ENCODE measurements at places on chromosomes 5 and 9.

GRCh38 chr9:35702696-35703095 is 13.0 kb upstream of the TPM2 start:
- no peak for DNase-seq

- no peak for DNase-seq
Measured at GRCh38 chr9:8850914-8851313, 1051.3 kb upstream of the DMAC1 start.

DNA sequence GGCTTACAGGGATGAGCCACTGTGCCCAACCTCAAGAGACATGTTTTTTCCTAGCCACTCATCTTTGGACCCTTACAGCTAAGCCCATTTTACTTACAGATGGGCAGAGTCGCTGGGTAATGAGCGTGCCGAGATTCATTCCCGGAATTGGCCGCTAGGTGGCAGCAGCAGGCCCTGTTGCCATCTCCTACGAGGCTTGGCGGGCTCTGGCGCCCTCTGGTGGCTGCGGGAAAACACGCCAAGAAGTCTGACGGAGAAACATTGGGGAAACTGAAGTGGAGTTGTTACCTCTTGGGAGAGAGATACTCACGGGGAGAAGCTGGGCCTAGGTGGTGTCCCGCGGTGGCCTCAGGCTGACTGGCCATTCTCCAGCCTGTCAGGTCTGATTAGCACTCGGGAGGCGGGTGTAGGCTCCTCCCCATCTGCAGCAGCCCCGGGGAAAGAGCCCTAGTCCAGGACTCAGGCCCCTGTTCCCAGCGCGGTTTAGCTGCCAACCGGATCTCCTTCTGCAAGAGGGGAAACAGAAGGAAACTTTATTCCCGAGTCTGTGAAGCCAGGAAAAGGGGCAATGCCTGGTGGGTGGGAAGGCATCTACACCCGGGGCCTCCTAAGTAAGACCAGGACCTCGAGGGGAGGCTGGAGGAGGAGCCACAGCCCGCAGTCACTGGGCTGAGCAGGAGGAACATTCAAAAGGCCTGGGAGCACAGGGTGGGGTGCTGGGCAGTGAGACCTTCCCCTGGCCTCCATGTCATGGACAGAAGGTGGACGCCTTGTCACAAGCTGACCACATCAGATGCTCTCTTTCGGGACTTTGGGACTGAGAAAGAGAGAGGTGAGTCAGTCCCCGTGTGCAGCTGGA is 9.7 kb downstream of the PTGES2 start:
- peak; percentile 100 for DNase-seq

GRCh38 chr9:132197856-132198550 is 36.1 kb downstream of the NTNG2 start:
- DNase-seq = no peak

GRCh38 chr5:64301566-64301965 is 135.9 kb downstream of the RNF180 start:
- no peak for DNase-seq

DNA sequence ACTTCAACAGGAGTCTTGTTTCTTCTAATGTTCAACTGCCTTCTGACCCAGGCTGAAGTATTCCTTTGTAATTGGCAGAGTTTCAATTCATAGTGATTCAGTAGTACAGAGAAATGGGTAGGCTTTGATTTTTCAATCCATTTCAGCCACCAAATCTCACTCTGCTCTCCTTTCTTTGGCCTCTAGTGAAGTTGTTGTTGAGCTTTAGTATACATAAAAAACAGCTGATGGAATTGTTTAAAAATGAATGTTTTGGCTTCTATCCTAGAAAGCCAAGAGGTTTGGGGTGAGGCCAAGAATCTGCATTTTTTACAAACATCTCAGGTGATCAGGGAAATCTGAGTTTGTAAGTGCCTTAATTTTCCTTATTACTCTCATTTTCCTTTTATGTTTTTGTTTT is 182.9 kb upstream of the MAP1B start:
- DNase-seq = no peak

- no peak for DNase-seq
Measured at GRCh38 chr9:14870090-14870489, 40.1 kb downstream of the FREM1 start.

DNA sequence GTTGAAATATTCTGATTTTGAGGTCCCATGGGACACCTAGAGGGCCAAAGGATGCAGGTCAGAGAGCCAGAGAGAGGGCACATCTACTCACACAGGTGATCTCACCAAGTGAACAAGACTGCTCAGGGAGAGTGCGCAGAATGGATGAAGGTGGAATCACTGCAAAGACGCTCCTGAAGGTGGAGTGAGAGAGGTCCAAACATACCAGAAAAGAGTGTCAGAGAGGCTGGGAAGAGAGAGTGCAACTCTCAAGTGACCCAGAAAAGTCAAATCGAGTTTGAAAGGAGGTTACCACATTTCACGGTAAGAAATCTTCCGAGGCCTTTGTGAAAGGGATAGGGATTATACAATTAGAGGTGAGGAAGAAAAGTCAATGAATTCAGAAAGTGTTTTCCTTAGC is 173.4 kb downstream of the EPB41L4A start:
- no peak for DNase-seq

- DNase-seq = no peak
Measured at GRCh38 chr5:156543348-156544145, 216.6 kb downstream of the SGCD start.

- DNase-seq = no peak
Measured at GRCh38 chr5:16855485-16855884, 80.6 kb downstream of the MYO10 start.

GRCh38 chr9:109198736-109199382 is 31.8 kb upstream of the FRRS1L start:
- no peak for DNase-seq

GRCh38 chr9:121674017-121674416 is 22.6 kb downstream of the DAB2IP start:
- no peak for DNase-seq

GRCh38 chr9:85276741-85277140 is 465.0 kb downstream of the AGTPBP1 start:
- no peak for DNase-seq

DNA sequence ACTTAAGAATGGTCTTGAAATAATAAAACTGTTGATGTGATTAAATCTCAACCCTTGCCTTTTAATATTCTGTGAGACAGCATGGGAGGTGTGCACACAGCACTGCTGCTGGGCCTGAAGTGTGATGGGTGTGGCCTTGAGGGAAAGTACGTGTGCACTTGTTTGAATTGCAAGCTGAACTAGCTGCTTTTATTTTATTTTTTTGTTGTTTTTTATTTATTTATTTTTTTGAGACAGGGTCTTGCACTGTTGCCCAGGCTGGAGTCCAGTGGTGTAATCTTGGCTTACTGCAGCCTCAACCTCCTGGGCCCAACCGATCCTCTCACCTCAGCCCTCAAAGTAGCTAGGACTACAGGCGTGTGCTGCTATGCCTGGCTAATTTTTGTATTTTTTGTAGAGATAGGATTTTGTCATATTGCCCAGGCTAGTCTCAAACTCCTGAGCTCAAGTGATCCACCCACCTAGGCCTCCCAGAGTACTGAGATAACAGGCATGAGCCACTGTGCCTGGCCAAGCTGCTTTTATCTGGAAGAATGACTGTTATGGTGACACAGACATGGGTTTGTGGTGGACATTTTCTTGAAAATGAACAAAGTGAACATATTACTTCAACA is 58.9 kb downstream of the GPR107 start:
- no peak for DNase-seq

- no peak for DNase-seq
Measured at GRCh38 chr5:114408847-114409246, 47.0 kb downstream of the KCNN2 start.

DNA sequence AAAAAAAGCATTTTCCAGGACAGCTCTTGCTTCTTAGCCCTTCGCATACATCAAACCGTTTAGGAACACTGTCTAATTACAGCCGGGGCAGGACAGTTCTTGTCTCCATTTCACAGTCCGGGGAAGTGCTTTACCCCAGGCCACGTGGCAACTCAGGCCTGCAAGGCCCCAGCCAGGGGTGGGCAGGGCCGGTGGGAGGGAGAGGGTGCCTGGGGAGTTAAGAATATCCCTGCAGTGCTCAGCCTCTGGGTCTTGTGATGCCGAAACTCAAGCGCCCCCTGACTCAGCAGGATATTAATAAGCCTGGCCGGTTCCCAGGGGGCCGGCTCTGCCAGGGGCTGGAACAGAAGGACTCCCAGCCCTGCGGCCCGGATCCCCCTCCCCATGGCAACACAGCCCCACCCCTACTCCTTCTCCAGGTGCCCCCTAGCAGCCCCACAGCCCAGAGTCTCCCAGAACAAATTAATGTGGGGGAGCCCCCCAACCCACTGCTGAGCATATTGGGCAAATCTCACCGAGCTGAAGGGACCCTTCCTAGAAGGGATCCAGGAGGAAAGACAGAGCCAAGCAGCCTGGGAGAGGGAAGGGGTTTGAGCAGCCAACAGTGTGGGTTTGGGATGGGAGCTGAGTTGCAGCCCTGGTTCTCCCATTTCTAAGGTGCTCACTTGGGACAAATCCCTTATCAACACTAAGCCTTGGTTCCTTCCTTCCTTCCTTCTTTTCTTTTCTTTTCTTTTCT is 45.3 kb downstream of the PLPP7 start:
- no peak for DNase-seq

GRCh38 chr9:83523684-83524083 is 14.5 kb downstream of the FRMD3 start:
- DNase-seq = no peak

- DNase-seq = no peak
Measured at GRCh38 chr5:104084896-104085295, 522.3 kb upstream of the NUDT12 start.

DNA sequence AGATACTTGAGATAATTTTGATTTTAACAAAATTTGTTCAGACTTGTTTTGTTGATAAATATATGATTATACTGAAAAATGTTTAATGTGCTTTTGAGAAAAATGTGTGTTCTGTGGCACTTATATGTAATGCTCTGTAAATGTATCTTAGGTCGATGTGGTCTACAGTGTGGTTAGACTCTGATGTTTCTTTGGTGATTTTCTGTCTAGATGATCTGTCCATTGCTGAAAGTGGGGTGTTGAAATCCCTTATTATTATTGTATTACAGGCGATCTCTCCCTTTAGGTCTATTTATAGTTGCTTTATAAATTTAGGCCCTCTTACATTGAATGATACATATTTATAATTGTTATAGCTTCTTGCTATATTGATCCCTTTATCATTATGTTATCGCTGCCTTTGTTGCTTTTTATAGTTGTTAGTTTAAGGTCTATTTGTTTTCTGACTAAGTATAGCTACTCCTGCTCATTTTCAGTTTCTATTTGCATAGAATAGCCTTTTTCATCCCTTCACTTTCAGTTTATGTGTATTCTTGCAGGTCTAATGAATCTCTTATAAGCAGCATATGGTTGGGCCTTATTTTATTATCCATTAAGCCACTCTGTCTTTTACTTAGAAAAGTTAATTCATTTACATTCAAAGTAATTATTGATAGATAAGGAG is 124.3 kb downstream of the MRPS30 start:
- DNase-seq = no peak

DNA sequence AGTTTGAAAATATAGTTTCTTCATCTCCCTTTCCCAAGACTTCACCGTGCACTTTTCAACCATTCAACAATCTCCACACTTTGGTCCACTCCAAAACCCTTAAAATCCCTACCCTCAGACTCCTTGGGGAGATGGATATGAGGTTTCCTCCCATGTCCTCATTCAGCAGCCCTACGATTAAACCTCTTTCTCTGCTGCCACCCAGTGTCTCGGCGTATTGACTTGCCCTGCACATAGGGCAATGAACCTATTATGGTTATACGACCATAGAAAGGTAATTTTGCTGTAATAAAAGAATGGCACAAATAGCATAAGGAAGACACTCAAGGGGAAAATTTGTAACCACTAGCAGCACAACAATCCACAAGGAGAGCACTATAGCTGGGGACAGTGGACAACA is 803.5 kb downstream of the TLE1 start:
- DNase-seq = no peak

Data from memory B cell (primary cell).